Activated naive CD4-positive, alpha-beta T cell treated with anti-CD3 and anti-CD28 coated beads for 36 hours (primary cell): ENCODE measurements at places on chromosomes 2 and 18.

- no peak for DNase-seq
Measured at GRCh38 chr18:40094441-40094840, 1860.6 kb upstream of the PIK3C3 start.

DNA sequence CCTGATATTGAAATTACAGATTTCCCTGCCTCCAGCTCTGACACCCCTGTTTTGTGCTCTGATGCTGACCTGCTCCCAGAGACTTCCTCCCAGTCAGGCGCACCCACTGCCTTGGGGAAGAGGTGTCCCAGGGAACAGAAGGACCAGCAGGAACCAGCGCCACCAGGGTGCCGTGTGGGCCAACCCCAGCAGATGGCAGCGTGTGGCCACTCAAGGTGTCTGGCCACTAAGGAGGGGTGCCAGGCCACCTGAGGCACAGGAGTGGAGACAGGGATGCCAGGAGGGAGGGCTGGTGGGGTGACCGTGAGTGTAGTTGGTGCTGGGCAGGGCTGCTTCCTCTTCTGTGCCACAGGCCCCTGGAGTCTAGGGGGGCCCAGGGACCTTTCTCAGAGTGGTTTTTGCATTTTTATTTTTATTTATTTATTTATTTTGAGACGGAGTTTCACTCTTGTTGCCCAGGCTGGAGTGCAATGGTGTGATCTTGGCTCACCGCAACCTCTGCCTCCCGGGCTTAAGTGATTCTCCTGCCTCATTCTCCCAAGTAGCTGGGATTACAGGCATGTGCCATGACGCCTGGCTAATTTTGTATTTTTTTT is 56.0 kb downstream of the TEX44 start:
- peak; percentile 77 for DNase-seq

DNA sequence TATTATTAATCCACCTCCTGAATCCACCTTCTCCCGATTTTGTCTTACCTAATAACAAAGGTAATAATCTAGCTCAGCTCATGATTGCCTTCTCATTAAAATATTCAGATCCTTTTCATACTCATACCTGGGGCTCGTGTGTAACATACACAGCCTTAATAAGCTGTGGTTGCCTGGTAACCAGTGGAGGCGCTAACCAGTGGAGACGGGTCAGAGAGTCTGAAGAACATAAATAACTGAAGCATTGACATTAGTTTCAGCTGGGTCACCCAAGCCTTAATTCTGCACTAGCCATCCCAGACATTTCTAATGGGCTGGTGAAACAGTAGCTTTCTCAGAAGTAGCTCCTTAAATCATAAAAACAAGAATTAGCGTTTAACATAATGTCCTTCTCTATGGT is 14.8 kb upstream of the DTNA start:
- DNase-seq: no peak

GRCh38 chr2:196598846-196599245 is 40.7 kb upstream of the CCDC150 start:
- no peak for DNase-seq

- peak; percentile 89 for DNase-seq
Measured at GRCh38 chr2:70789304-70790135, 923 bp downstream of the FIGLA start.

- DNase-seq: no peak
Measured at GRCh38 chr18:40841467-40841866, 1113.6 kb upstream of the PIK3C3 start.

DNA sequence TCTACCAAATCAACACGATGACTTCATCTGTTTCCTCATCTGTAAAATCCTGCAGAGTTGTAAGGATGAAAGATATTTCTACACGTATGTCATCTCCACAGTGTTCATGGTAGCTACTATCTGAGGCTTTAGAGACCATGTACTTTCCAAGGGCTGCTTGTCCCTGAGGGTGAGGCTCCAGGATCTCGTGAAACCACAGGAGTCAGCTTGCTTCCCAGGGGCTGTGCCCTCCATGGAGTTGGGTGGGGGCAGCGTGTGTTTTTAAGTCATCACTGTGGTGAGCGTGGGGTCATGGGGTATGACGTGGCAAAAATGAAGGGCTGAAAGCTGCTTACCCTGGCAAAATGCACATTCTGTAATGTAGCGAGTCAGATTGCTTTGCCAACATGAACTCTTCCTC is 81.6 kb downstream of the ASAP2 start:
- DNase-seq: no peak

GRCh38 chr2:17878281-17879136 is at the start of gene KCNS3:
TSS of gene KCNS3 (plus strand) at chr2:17878667. CDS start at chr2:17931009, 52,342 bp downstream.
- DNase-seq: no peak
